ENCODE measurements at places on chromosomes 1 and 21. TPM values are rescaled to one million over a fixed set of nuclear protein-coding genes. Genes with fewer than 3 reads are reported as not detected.

Gene LENEP
- total RNA-seq: 1.1 TPM

Gene NFIA
- total RNA-seq: 38.6 TPM

DNA sequence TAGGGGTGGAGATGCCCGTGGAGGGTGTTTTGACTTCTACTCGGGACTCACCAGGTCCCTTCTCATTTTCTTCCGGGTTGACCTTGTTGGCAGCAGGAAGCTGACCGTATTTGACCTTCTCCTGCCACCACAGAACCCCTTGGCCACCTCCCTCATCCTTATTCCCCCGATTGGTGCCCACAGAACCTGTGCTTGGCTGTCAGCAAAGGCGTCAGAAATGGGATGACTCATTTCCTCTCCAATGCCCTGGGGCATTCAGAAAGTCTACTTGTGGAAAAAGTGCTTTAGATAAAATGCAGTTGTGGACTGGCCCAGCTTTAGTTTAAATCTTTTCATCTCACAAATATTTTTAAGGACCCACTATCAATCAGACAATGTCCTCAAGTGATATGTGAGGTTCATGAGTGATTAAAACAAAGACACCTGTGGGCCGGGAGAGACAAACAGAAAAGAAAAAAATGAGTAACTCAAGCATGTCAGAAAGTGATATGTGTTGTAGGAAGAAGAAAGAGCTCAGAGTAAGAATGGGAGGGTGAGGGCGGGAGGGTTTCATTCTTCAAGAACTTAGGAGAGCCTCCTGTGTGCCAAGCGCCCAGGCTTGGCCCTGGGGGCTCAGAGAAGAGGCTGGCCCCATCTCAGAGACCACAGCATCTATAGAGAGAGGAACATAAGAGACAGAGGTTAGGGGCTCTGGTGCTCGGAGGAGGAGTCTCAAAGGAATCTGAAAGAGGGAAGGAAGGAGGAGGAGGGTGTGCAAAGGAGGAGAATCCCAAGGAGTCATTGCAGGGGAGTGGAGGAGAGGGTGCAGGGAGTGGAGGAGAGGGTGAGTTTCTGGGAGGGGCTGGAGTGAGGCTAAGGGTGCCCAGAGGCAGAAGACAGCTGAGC, 221.6 kb upstream of the VAMP3 start:
- H3K36me3 ChIP-seq: peaks cover 32% of the 10 kb centered on the region
- no peaks in the 10 kb centered on the region for H3K27me3 ChIP-seq
- H3K4me3 ChIP-seq: peak overlapping the region; percentile 2

DNA sequence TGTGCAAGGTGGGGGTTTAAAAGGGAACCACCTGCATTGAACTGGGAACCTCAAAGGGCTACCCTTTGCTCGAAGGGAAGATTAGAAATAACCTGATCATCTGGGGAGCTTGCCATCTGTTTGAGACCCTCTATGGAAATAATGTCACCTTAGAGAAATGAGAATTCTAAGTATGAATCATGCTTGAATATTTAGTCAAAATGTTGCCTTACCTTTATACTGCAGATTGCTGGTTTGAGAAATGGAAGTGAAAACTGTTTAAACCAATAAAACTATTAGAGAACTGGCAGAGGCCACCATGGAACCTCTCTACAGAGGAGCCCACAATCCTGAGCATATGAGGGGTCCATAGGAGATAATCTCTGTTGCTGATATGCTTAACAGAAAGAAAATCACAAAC, 131.2 kb upstream of the FAM78B start:
- H3K4me1 ChIP-seq: no peaks in the 10 kb centered on the region
- H3K27ac ChIP-seq: no peak overlapping the region
- H3K36me3 ChIP-seq: no peaks in the 10 kb centered on the region
- DNase-seq: no peak

GRCh38 chr1:62361431-62361830, 42.2 kb upstream of the KANK4 start:
- H3K4me3 ChIP-seq: no peak overlapping the region
- no peaks in the 10 kb centered on the region for H3K4me1 ChIP-seq
- H3K27ac ChIP-seq: no peak overlapping the region
- H3K27me3 ChIP-seq: no peaks in the 10 kb centered on the region

GRCh38 chr1:97764991-97765390, 155.8 kb downstream of the DPYD start:
- H3K4me3 ChIP-seq: no peak overlapping the region
- DNase-seq: no peak
- no peaks in the 10 kb centered on the region for H3K36me3 ChIP-seq

DNA sequence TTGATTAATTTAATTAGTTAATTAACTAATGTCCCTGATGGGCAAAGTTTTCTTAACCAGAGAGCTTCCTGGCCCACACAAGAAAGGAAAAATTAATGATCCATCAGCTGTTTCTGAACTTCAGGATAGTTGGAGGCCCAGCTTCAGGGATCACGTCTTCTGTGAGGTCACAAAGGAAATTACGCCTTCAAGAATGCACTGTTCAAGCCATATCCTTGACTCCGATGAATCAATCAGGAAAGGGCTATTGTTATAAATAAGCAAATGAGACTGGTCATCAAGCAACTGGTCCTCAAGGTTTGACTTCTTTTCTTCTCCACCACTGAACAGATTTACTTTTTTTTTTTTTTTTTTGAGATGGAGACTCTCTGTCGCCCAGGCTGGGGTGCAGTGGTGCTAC, 40.6 kb downstream of the TCP10L start:
- H3K27me3 ChIP-seq: peaks cover 26% of the 10 kb centered on the region
- no peaks in the 10 kb centered on the region for H3K36me3 ChIP-seq
- H3K4me3 ChIP-seq: no peak overlapping the region
- no peak overlapping the region for H3K27ac ChIP-seq
- no peak for DNase-seq
- no peaks in the 10 kb centered on the region for H3K4me1 ChIP-seq

- H3K4me3 ChIP-seq: no peak overlapping the region
- peaks cover 19% of the 10 kb centered on the region for H3K4me1 ChIP-seq
- H3K27me3 ChIP-seq: peaks cover 100% of the 10 kb centered on the region
- H3K27ac ChIP-seq: no peak overlapping the region
Measured at GRCh38 chr1:53689223-53689622, 49.7 kb downstream of the GLIS1 start.

DNA sequence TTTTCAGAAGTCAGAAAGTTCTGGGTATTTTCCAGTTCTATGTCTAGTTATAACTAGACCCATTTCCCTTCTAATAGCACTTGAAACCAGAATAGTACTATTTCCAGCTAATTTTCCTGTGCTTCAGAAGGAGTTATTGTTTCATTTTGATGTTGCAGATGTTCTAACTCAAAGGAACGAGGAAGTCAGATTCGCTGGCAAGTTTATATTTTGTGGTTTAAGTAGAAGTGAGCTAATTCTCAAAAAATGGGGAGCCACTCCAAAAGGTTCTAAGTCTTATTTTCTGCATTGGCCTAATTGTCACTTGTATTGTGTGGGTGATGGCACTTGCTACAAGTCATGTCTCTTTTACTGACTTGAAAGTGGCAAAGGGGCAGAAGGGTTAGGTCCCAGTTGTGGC, 18.1 kb downstream of the CCDC185 start:
- H3K4me1 ChIP-seq: no peaks in the 10 kb centered on the region
- no peaks in the 10 kb centered on the region for H3K27me3 ChIP-seq
- DNase-seq: no peak
- H3K4me3 ChIP-seq: no peak overlapping the region
- H3K36me3 ChIP-seq: no peaks in the 10 kb centered on the region

GRCh38 chr1:115908565-115909274, 67.6 kb upstream of the SLC22A15 start:
- no peak overlapping the region for H3K4me3 ChIP-seq
- H3K36me3 ChIP-seq: no peaks in the 10 kb centered on the region
- DNase-seq: no peak
- H3K4me1 ChIP-seq: peaks cover 7% of the 10 kb centered on the region
- H3K27me3 ChIP-seq: no peaks in the 10 kb centered on the region

DNA sequence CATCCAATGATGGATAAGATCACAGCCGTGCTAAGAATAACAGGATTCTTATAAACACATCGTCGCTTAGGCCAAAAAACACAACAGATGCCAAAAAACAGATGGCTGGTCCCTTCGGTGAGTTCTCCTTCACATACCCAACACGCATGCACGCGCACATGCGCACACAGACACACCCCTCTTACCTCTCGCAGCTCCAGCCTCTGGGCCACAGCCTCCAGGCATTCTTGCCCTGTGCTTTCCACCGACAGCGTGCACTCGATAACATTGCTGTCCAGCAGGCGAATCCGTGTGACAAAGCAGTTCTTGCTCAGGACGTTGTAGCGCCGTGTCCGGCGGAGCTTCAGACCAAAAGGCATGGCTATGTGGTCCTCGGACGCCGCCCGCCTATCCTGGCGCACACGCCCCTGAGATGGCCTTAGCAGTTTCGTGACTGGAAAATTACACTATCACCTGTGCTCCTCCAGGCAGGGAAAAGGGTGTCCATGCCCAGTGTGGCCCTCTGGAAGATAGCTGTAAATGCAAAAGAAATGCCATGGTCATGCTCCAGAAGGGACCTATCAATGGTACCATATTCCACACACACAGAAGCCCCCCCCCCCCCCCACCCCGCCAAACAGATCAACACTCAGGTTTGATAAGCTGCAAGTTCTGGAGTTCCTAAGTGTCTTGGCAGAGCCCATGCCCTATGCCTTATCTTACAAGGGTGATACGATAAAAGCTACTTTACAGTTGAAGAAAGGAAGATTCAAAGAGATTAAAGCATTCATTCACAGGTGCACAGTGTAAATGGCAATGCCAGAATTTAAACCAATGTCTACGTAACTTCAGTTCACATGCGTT, 86.7 kb downstream of the PTPN14 start:
- peak overlapping the region; percentile 32 for H3K27ac ChIP-seq
- no peaks in the 10 kb centered on the region for H3K27me3 ChIP-seq
- H3K4me1 ChIP-seq: peaks cover 66% of the 10 kb centered on the region
- no peak for DNase-seq
- H3K36me3 ChIP-seq: peaks cover 12% of the 10 kb centered on the region
- no peak overlapping the region for H3K4me3 ChIP-seq

Measured in Calu3 (cell line).